ENCODE measurements at places on chromosomes 11 and 22.
A peak's percentile ranks its signal among the peaks of the same experiment; 100 is the strongest.

DNA sequence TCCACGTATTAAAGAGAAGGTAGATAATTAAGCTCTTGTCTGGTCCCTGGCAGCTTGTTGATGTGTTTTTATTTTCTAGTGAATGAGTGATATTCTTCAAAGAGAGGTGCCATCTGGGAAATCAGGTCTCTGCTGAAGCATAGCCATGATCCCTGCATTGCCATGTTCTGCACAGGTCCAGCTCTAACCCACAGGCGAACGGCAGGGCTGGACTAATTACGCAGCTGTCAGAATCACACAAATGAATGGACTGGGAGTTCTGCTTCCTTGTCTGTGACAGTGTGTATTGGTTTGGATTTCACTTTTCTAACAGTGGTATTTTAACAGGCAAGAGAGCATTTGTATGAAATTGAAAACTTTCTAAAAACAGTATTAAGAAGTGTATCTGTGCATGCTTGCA, 235.6 kb downstream of the FAT3 start:
- no peak for DNase-seq

DNA sequence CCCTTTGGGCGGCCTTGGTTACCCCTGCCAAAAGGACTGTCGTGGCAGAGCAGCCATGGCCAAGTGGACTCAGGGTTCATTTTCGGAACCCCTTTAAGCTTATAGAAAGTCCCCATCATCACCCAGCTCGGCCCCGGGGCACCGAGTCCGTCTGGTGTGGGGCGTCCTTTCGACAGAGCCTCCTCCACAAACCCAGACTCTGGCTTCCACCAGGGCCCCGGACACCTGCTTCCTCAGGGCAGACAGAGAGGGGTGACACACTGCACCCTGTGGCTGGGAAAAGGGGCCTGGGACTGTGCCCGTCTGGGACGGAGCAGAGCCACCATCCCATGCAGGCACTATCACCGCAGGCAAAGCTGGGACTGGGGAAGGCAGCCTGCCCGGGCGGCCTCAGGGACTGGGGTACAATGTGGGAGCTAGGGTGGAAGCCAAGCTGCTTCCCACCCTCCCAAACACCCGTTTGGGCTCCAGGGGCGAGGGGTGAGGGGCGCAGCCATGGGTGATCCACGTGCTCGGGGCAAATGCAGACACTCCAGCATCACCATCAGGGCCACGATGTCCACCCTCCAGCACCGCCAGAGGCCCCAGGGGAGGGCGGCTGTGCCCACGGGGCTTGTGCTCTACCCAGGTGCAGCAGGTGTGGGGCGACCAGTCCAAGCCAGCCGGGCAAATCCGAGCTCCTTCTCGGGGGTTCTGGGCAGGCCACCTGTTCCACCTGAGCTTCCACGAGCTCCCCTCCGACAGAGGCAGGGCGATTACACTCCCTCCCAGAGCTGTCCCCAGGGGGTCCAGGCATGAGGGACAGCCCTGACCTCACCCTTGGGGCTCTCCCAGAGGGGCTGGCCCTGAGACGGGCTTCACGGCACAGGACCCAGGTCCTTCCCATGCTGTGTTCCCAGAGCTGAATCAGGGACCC, 11.7 kb upstream of the MRPL23 start:
- DNase-seq, result no peak

- no peak for DNase-seq
Measured at GRCh38 chr22:30675436-30675835, 7.8 kb upstream of the DUSP18 start.

- no peak for DNase-seq
Measured at GRCh38 chr11:75850787-75851186, 35.8 kb downstream of the UVRAG start.

DNA sequence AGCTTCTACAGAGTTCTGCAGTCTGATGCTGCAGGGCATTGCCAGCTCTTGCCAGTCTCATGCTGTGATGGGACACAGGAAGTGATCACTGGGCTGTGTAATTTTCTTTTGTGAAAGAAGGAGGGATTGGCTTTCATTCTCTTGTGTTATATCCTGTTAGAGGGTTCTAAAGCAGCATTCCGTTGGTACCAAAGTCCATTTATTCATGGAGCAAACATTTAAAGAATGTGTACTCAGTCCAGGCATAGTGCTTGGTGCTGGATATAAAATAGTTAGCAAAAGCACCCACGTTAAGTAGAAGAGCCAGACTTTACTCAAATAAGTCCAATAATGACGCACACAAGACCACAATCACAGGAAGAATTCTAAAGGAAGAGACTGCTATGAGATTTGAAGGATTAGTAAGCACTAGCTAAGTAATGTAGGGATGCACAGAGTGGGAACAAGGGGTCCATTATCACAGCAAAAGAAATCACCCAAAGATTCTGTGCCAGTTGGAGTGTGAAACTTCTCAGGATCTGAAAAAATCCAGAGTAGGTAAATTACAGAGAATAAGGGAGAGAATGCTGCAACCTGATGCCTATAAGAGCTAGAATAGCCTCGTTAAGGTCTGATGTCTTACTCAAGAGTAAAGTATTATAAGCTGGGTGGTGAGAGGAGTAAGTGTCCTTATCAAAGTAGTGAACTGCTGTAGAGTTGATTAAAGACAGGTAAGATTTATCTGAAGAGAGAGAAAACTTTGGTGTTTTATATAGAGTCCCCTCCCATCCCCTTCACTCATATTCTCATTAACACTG, 728.3 kb downstream of the METTL15 start:
- DNase-seq, result no peak

GRCh38 chr11:35179466-35180135, 40.6 kb downstream of the CD44 start:
- no peak for DNase-seq

DNA sequence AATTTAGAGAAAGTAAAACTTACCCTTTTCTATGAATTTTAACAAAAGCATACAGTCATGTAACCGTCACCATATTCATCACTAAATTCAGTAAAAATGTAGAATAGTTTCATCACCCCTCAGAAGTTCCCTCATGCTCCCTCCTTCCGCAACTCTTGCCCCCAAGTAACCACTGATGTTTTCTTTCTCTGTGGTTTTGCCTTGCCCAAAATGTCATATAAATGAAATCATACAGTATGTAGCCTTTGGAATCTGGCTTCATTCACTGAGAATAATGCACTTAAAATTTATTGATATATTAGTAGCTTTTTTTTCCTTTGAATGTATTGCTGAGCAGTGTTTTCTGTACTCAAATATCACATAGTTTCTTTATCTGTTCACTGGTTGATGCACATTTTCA, 60.1 kb downstream of the DCUN1D5 start:
- DNase-seq, result no peak

DNA sequence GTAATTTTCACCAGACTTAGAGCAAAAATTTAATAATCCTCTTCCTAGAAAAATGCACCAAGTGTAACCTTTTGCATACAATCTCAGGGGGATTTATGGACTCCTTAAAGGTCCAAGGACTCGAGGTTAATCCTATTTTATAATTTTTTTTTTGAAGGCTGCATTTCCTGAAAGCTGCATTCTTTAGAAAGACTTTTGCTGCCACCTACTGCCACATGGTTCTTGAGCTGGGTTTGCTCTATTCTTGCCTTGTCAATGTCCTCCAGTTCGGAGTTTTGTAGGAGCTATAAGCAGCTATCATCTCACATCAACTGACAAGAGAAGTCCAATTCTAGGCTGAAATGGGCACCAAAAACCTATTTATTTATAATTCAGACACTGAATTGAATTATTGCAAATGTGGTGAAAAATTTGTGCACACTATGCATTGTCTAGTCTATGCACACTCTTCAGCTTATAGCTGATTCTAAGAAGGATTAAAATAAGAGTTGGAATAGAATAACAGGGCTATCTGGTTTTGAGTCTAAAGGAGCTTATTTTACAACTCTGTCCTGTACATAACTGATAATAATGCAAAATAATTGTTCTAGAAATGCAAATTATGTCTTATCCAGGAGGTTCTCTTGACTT, 31.3 kb downstream of the TRAF6 start:
- no peak for DNase-seq

DNA sequence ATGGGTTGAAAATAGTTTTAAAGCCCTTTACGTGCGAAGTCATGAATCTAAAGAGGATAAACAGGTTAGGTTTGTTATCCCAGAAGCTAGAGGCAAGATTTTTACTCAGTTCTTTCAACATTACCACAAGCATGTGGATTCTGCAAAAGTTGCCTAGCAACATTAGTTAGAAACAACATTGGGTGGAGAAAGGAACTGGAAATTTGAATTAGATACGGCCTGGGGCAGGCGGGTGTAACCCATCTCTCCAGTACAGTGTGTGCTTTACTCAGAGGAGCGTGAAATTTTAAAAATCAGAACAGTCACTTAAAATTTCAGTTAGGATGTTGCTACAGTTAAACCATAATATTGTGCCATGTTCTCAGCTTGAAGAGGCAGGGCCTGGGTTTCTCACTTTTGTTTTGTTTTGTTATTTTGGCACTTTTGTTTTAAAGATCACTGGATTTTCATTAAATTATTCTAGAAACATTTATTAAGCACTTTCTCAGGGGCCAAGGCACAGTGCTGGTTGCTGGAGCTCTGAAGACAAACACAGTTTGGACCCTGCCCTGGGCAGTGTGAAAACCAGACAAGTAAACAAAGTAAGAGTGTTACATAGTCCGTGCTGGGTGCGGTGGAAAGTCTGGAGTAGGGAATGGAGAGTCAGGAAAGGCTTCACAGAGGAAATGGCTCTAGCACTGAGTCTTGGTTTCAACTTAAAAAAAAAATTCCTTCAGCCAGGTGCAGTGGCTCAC, 4.4 kb upstream of the WEE1 start:
- no peak for DNase-seq

GRCh38 chr22:39449708-39450107, 7.1 kb upstream of the MGAT3 start:
- DNase-seq, result no peak

DNA sequence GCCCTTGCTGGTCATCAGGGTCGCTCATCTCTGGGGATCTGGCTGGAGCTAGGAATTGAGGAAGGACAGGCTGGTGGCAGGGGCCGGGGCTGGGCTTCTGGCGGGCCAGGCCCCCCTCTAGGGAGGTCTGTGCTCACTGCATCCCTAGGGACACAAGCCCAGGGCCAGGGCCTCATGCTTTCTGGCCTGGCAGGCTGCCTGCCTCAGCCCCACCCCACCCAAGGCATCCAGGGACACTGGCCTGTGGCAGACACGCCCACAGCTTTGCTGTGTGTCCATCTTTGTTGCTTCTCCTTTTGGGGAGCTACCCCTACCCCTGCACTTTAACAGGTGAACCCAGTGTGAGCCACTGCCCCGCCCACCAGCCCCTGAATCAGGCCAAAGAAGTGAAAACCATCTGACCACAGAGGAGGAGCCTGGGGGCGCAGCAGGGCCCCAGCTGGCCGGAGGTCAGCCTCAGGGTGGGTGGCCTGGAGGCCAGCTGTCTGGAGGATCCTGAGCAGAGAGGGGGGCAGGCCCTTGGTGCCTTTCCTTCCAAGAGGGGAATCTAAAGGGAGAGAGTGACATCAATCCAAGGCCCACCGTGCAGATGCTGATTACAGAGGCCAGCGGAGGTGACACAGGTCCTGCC, 26.8 kb upstream of the CELSR1 start:
- no peak for DNase-seq

DNA sequence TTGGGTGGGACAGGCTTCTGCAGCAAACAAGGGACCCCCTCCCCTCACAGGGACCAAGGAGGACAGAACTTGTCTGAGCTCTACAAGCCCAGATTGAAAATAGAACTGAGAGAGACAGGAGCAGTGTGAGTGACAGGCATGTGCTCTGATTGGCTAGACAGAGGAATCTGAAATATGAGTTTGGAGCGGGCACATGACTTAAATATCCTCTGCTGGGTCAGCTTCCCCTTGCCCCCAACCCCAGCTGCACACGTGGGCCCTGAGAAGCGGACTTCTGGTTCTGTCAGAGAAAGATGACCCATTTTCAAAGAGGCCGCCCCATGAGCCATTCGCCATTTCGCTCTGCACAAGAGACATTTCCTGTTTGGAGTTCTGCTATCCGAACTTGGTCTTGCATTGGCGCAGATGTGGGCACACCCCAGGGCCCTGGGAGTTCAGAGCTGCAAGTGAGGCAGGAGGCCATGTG, 5.3 kb downstream of the TUBA8 start:
- DNase-seq, result no peak

- no peak for DNase-seq
Measured at GRCh38 chr11:41613326-41613725, 153.9 kb upstream of the LRRC4C start.

GRCh38 chr11:34755671-34756070, 134.8 kb downstream of the EHF start:
- DNase-seq, result no peak

DNA sequence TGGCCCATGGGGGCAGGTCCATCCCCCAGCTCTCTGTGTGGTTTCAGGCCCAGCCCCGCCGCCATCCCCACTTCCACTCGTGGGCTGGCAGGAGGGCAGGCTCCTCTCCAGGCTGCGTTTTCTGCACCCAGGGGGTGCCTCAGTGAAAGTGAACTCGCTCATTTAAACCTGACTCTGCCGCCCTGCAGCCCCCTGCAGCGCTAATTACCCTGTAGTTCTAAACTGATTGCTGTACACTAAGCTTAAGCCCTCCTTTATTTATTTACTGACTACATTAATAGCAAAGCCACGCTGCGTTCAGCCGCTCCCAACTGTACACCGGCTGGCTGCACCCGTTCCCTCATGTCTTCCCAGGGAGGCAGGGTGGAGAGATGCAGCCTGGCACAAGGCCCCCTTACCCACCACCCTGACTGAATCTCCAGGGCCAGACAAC, 36.6 kb upstream of the NNMT start:
- no peak for DNase-seq

GRCh38 chr11:115117956-115118493, 386.2 kb downstream of the CADM1 start:
- no peak for DNase-seq

- DNase-seq, result peak; percentile 25
Measured at GRCh38 chr11:78798663-78799062, 224.0 kb upstream of the NARS2 start.

DNA sequence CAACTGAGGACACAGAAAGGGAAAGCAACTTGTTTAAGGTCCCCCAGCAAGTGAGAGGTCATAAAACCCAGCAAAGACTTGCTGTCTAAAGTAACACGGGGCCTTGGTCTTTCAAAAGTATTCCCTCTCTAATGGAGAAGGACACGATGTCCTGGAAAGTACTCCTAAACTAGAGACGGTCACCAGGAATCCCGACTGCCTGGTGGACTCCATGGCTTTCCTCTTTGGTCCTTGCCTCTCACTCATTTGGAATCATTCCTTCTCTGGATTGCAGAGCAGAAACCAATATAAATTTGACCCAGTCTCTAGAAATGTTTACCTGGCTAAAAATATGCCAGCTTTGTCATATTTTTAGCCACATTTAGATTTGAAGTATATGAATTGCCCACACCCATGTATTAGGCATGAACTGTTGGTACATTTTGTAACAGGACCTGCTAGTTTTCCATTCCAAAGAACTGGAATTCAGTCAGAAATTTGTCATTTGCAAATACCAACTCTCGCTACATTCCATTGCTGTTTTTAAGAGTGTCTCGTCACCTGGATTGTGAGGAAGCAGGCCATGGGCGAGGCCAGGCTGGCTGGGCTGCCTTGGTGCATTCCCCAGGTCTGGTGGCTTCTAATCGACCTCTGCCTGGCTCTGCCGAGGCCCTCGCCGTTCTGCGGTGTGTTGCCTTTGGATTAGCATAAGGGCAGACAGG, 12.9 kb downstream of the NAV2 start:
- DNase-seq, result no peak

All from stimulated activated CD8-positive, alpha-beta memory T cell treated with anti-CD3 and anti-CD28 coated beads, Interleukin-2, amount 100 ng/mL, for 48 hours (primary cell).